Effector CD4-positive, alpha-beta T cell (primary cell): ENCODE measurements at places on chromosomes 2 and 18.

GRCh38 chr2:7986431-7986830 lies 695.4 kb upstream of the ID2 start:
- no peak for DNase-seq

- no peak for DNase-seq
Measured at GRCh38 chr2:39246382-39246980, 2.7 kb upstream of the CDKL4 start.

DNA sequence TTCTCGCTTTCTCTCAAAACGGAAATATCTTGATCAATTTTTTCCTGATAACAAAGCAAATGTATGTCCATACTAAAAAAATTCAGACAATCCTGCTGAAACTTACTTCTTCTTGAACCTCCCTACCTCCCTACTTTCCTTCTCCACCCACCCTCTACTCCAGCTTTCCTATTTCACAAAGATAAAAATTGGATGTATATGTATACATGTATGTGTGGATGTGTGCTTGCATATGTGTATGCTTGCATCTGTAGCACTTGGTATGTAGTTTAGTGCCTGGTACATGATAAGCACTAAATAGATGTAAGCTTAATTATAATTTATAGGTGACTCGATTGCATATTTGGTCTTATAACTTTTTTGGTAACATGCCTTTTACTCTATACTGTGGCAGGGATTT lies 167.5 kb upstream of the ITGA4 start:
- DNase-seq, result no peak

DNA sequence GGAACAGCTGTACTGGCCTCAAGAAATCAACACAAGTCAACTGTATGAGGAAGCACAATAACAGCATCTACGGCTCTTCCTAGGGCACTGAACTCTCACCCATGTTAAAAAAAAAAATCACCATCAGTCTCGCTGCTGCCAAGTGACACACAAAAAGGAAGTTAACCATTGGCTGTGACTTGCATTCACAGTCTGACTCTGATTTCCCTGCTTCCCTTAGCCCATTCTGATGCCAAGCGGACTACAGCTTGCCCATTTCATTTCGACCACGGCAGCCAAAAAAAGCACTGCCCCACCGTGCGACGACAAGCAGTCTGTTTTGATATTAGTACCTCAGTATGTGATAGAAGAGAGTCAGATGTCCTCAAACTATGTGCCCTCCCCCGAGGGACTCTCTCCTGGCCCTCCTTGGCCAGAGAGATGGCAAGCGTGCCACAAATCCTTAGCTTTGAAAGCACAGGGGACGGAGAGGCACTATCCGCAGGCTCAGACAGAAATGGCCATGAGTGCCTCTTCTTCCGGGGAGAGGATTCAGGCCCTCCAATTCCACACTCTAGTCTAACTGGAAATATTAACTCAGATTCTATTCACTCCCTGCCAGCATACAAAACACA lies 250.0 kb downstream of the TCF4 start:
- DNase-seq, result no peak

DNA sequence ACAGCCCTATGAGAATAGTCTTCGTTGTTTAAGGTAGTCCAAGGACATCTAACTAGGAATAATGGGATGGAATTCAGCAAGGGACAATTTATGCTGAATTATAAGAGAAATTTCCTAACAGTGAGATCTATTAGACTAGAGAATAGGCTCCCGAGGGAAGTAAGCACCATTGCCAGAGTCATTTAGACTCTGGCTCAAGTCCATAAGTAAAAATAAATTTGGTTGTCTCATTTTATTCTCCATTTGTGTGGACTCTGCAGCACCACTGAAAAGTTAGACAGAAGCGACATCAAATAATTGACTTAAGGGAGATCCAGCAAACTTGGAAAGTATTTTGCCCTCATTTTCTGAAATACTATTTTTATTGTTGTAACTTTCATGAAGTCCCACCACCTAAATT lies 129.3 kb upstream of the SMIM21 start:
- no peak for DNase-seq

DNA sequence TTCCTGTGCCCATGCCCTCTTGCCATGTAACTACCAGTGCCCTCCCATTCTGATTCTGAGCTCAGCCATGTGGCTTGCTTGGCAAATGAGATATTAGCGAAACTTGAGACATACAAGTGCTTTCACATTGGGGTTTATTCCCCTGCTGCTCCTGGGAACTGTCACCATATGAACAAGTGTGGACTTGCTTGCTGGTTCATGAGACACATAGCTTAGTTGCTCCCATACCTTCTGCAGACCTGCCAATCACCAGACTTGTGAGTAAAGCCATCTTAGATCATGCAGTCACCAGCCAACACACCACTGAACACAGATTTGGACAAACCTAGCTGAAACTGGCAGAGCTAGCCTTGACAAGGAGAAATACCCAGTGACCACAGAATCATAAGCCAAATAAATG lies 155.1 kb downstream of the SS18 start:
- no peak for DNase-seq

GRCh38 chr18:22043837-22044236 lies 125.6 kb upstream of the GATA6 start:
- DNase-seq, result no peak
